ENCODE measurements at places on chromosomes 2 and 18.

- no peak overlapping the region for H3K27ac ChIP-seq
- H3K36me3 ChIP-seq: no peaks in the 10 kb centered on the region
- no peak overlapping the region for H3K4me3 ChIP-seq
Observed at GRCh38 chr2:36322108-36322507, 33.5 kb upstream of the CRIM1 start.

GRCh38 chr2:141940709-141941108, 190.1 kb downstream of the LRP1B start:
- H3K27me3 ChIP-seq: no peaks in the 10 kb centered on the region
- H3K4me3 ChIP-seq: no peak overlapping the region
- H3K36me3 ChIP-seq: no peaks in the 10 kb centered on the region
- H3K4me1 ChIP-seq: no peaks in the 10 kb centered on the region
- DNase-seq: no peak

DNA sequence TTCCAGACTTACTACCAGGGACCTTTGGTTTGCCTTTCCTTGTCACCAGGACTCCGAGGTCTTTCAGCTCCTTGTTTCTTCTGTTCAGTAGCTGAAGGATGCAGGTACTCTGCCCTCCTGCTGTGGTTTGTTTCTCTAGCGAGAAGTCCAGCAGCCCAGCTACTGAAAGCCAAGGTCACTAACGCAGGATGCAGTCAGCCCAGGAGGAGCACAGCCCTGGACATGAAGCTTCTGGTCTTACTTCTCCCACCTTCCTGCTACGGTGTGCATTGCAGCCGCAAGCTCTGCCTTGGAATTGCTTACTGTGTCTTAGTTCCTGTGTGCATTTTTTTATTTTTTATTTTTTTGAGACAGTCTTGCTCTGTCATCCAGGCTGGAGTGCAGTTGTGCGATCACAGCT, 62.4 kb downstream of the DGKD start:
- H3K4me1 ChIP-seq: peaks cover 91% of the 10 kb centered on the region
- H3K27ac ChIP-seq: peak overlapping the region; percentile 69
- peaks cover 56% of the 10 kb centered on the region for H3K36me3 ChIP-seq
- DNase-seq: no peak
- H3K4me3 ChIP-seq: no peak overlapping the region

GRCh38 chr2:61762292-61762691, 91.6 kb downstream of the FAM161A start:
- H3K4me3 ChIP-seq: peak overlapping the region; percentile 93
- H3K27me3 ChIP-seq: no peaks in the 10 kb centered on the region
- peaks cover 13% of the 10 kb centered on the region for H3K36me3 ChIP-seq

DNA sequence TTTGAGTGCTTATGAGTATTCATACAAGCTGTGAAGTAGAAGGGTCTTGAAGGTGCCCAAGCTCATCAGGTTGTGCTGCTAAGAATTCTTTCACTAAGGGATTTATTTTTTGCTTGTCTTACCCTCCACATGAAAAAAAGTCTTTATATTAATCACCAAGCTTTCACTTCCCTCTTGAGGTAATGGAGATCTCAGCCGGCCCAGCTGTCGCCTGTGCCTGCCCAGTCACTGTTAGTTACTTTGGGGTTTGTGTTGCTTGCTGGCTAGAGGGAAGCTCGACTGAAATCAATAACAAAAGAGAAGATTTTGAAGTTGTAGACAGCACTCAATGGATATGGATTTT, 21.9 kb downstream of the MC2R start:
- H3K27me3 ChIP-seq: peaks cover 42% of the 10 kb centered on the region
- H3K36me3 ChIP-seq: no peaks in the 10 kb centered on the region
- DNase-seq: no peak
- H3K4me1 ChIP-seq: no peaks in the 10 kb centered on the region
- no peak overlapping the region for H3K4me3 ChIP-seq

- no peak overlapping the region for H3K27ac ChIP-seq
- H3K27me3 ChIP-seq: peaks cover 39% of the 10 kb centered on the region
- no peak for DNase-seq
- no peaks in the 10 kb centered on the region for H3K36me3 ChIP-seq
Observed at GRCh38 chr2:11019614-11020013, 107.9 kb downstream of the KCNF1 start.

GRCh38 chr2:227025510-227025909, 138.5 kb downstream of the COL4A4 start:
- no peak overlapping the region for H3K27ac ChIP-seq
- H3K4me3 ChIP-seq: no peak overlapping the region
- no peaks in the 10 kb centered on the region for H3K36me3 ChIP-seq
- no peak for DNase-seq

DNA sequence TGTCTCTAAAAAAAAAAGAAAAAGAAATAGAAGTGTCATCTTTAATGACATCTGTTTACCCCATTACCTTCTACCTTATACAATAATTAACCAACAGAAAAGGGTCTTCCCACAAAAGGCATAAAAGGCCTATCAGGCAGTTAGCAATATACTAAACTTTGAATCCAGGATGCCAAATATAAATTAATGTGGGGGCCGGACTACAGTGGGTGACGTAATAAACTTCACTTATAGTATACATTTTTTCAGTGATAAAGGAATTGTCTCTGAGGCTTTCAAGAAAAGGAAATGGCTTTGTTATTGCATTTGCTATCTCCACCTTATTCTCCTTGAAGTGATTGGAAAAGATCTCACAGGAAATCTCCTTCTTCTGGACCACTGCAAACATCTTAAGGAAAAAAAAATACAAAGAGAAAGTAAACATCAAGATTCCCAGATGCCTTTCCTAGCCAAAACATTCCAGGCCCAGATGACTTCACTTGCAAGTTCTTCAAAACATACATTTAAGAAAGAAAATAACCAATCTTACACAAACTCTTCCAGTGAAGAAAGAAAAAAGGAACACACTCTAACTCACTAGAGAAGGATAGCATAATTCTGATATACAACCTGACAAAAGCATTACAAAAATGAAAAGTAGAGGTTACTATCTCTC, 126.2 kb upstream of the CAB39 start:
- no peak overlapping the region for H3K4me3 ChIP-seq
- H3K27ac ChIP-seq: no peak overlapping the region
- no peaks in the 10 kb centered on the region for H3K36me3 ChIP-seq
- DNase-seq: no peak
- peaks cover 53% of the 10 kb centered on the region for H3K4me1 ChIP-seq

DNA sequence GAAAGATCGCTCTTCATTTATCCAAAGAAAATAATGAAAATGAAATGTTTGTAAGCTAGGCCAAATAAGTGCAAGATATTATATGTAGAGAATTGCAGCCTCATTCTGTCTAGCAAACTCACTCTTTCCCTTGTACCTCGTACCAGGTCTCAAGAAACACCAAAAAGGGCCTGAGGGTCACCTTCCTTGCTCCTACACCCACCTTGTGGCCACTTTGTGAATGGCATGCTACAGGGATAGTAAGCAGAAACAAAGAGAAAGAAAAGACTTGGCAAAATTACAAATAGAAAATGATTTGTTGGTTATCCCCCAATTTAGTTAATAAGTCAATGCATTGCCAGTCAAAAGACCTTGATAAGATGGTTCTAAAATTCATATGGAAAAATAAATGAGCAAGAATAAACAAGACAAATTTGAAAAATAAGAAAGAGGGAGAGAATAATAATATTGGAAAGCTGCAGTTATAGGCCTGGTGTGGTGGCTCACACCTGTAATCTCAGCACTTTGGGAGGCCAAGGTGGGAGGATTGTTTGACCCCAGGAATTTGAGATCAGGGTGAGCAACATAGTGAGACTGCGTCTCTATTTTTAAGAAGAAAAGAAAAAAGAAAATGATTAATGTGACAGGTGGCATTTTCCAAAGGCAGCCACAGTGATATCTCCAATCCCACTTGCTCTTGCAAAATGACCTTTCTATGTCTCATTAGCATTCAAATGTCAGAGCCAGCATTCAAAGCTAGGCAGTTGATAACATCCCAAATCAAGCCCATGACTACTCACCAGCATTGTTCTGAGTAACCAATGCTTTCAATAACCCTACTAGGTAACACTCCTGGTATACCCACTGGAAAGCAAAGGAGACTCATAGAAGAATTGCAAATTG, 38.8 kb upstream of the BMP10 start:
- H3K4me3 ChIP-seq: no peak overlapping the region
- H3K4me1 ChIP-seq: peaks cover 35% of the 10 kb centered on the region
- H3K36me3 ChIP-seq: no peaks in the 10 kb centered on the region
- H3K27me3 ChIP-seq: no peaks in the 10 kb centered on the region
- peak; percentile 77 for DNase-seq

DNA sequence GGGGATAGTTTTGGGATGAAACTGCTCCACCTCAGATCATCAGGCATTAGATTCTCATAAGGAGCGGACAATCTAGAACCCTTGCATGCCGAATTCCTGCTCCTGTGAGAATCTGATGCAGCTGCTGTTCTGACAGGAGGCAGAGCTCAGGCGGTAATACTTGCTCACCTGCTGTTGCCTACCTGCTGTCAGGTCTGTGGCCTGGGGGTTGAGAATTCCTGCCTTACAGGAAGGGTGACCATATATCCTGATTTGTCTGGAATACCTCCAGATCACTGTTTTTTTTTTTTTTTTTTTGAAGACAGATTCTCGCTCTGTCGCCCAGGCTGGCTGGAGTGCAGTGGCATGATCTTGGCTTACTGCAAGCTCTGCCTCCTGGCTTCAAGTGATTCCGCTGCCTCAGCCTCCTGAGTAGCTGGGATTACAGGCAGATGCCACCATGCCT, 21.7 kb downstream of the ACSL3 start:
- H3K27me3 ChIP-seq: no peaks in the 10 kb centered on the region
- H3K4me1 ChIP-seq: peaks cover 52% of the 10 kb centered on the region
- DNase-seq: no peak
- H3K36me3 ChIP-seq: peaks cover 4% of the 10 kb centered on the region
- no peak overlapping the region for H3K4me3 ChIP-seq
- no peak overlapping the region for H3K27ac ChIP-seq

- DNase-seq: no peak
- H3K36me3 ChIP-seq: no peaks in the 10 kb centered on the region
Observed at GRCh38 chr2:153971855-153972254, 100.1 kb downstream of the GALNT13 start.

DNA sequence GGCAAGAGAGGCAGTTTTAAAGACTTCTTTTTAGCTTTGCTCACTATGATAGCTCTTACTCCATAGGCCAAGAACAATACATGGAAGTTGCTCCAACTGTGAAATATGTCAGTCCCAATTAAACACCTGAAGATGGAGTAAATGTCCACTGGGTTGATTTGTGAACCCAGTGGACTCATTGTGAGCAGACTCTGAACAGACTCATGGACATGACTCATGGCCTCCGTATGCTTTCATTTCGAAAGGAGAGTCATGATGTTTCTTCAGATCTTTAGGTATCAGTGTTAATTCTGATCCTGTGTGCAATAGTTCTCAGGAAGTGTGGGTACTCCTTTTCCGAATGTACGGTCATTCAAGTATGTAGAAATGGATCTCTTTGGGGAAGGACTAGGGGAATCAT, 5.4 kb upstream of the CWC22 start:
- H3K27me3 ChIP-seq: peaks cover 10% of the 10 kb centered on the region
- H3K27ac ChIP-seq: no peak overlapping the region
- no peak for DNase-seq

DNA sequence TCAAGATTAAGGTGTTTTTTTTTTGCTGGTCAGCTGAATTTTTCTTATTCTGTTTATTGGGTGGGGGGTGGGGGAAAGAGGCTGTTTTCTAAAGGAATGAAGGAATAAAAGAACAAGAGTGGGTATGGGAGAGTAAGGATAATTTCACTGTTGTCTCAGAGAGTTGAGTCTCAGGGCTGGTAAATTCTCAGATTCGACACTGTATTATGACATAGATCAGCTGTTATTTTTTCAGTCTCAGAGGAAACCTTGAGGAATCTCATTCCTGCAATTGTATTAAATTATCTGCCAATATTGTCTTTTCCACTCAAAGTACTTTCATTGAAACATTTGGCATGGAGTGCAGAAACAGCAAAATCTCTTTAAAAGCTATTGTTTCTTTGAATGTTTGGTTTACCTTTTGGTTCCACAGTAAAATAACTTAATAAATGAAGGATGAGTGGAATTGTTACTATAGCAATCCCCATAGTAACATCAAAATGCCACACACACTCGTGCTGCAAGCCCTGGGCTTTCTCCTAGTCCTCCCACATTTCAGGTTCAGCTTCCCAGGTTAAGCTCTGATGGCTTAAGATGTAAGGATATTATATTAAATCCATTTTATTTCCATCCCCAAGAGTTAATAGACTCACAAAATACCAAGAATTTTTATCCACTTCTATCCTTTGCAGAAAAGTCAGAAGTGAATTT, 478.7 kb upstream of the TCF4 start:
- no peaks in the 10 kb centered on the region for H3K27me3 ChIP-seq
- H3K36me3 ChIP-seq: no peaks in the 10 kb centered on the region
- no peak overlapping the region for H3K27ac ChIP-seq
- H3K4me3 ChIP-seq: no peak overlapping the region
- no peaks in the 10 kb centered on the region for H3K4me1 ChIP-seq

- no peak overlapping the region for H3K27ac ChIP-seq
- peaks cover 27% of the 10 kb centered on the region for H3K27me3 ChIP-seq
- H3K4me3 ChIP-seq: no peak overlapping the region
- H3K36me3 ChIP-seq: no peaks in the 10 kb centered on the region
- no peaks in the 10 kb centered on the region for H3K4me1 ChIP-seq
Observed at GRCh38 chr2:54360055-54360792, 95.9 kb upstream of the SPTBN1 start.

DNA sequence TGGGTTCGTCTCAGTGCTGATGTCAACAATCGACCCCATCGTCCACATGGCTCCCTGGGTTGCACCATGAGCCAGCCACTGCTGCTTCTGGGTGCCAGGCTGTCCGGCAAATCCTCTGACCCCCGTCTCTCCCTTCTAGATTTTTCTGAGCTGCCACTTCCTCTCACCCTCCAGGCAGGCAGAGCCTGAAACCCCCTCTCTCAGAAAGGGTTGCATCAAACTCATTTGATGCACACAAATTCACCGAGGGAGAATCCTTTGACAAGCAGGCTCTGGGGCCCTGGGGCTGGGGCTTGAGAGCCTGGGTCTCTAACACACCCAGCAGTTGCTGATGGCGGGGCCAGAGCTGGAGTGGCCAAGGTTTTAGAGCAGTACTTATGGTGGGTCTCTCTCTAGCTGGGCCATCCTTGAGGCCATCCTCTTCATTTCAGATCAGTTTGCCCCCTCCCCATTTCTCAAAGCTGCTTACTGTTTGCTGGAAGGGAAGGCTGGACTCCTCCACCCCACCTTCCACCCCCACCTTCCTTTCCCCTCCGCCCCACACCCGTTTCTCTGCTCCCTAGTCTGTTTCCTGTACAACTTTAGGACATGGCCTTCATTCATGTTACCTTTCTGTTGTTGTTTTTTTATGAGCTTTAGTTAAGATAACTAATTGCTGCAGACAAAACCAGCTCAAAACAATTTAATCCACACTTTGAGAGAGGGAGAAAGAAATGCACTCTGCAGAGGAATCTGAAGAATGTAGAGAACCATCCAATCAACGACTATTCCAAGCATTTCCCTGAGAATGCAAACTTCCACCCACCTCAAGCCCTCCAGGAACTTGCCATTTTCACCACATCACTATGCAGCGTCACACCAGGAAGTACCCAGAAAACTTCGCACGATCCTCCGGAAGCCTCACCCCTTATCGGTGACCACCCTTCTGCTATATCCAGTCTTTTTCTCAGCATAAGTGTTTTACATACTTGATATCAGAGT, 69.5 kb downstream of the ARL4C start:
- peaks cover 78% of the 10 kb centered on the region for H3K4me1 ChIP-seq
- DNase-seq: peak; percentile 48
- no peaks in the 10 kb centered on the region for H3K36me3 ChIP-seq
- H3K4me3 ChIP-seq: peak overlapping the region; percentile 59
- H3K27me3 ChIP-seq: no peaks in the 10 kb centered on the region

All from activated T-cell treated with anti-CD3 and anti-CD28 coated beads, Interleukin-2, amount 50 U/mL, for 24 hours (primary cell).